IPS-NIHi11 (cell line): ENCODE measurements at places on chromosomes 3 and 15.

GRCh38 chr3:39751286-39751685 is 58.1 kb upstream of the MYRIP start:
- no peak for DNase-seq

- DNase-seq = peak; percentile 78
Measured at GRCh38 chr3:129611812-129612533, 5.5 kb upstream of the PLXND1 start.

DNA sequence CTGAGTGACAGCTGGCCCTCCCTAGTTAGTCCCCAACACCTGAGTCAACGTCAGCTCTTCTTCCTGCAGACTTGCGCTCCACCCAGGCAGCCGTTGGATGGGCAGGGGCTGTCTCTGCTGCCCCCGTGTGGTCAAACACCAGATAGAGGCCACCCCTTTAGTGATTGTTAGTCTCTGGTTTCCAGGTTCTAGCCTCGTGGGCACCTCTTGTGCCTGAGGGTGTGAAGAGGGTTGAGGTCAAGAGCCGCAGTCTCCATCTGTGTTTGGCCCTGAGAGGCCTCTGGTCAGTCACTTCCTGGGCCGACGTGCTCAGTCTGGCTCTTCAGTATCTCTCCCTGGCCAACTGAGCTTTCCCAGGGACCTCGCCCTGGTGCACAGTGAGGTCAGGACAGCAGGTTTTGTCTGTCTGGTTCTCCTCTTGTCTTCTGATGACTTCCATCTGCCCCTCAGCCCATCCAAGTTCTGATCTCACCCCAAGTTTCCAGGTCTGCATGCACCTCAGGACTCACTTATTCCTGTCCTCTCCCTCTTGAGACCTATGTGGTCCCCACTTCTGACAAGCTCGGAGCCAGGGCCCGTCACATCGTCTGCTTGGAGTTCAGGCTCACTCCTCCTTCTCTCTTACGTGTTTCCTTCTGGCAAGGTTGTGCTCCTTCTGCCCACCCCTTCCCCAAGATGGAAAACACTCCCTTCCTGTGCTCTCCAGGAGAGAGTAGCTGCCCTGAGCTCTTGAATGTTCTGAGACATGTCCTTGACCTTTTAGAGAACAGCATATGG is 20.9 kb downstream of the CD276 start:
- peak; percentile 85 for DNase-seq

DNA sequence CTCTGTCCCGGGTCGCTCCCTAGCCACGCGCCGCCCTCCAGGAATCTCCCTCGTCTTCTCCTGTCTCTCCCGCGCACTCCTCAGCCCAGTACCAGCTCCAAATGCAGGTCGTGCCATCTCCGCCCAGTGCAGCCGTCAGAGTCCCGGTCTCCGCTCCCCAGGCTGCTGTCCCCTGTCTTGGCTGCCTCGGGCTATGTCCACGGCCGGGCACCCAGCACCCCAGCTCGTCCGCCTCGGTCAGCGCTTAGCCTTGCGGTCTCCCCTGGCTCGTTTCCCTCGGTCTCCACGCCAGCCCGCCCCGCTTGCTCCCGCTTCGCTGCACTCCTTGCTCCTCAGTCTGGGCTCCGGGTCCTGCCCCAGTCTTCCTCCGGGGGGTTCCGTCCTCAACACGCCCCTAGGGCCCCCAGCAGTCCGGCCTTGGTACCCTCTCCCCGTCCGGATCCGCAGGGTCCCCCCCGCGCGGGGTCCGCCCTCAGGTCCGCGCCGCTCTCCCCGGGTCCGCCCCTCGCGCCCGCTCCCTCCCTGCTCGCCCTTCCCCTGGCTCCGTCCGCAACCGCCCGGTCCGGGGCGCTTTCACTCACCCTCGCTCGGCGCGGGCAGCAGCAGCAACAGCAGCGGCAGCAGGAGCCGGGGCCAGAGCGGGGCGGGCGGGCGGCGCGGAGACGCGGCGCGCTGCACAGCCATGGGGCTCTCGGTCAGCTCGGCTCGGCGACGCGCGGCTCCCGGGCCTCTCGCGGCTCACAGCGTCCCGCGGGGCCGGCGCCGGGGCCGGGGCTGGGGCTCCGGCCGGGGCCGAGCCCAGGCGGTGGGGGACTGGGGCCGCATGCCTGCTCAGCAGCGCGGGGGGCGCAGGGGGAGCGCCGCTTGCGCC is 462 bp downstream of the IGDCC3 start:
- DNase-seq = peak; percentile 90

- no peak for DNase-seq
Measured at GRCh38 chr3:156516284-156516683, 38.6 kb downstream of the SSR3 start.

GRCh38 chr3:72627271-72627670 is 221.0 kb downstream of the SHQ1 start:
- DNase-seq = no peak

DNA sequence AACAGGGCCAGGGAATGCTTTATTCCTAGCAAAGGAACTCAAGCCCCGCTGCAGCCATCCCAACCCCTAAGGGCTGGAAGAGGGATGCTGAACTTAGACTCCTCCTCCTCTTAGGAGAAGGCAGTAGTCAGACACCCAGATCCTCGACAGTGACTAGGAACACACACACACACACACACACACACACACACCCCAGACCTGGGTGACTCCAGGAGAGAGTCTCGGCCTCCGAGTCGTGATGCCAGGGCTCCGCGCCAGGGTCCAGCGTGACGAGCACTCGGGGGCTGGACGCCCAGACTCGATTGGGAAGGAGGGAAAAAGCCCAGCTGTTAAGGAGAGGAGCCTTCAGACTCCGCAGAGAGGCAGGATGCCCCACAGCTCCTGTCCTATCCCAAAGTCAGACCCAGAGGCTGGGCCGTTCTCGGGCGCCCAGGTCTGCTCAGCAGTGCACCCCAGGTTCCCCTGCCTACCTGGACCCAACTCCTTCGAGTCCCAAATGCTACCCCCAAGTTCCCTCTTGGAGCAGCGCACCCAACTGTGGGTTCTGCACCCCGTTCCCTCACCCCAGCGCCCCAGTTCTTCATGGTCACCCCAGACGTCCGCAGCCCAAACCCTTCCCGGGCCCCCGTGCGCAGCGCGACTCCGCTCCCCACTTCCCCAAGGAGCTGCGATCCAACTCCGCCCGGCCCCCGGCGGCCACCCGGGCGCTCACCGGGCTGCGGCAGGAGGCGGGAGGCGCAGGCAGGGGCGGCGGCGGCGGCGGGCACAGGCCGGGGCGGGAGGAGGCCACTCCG is 421 bp downstream of the BMF start:
- no peak for DNase-seq

DNA sequence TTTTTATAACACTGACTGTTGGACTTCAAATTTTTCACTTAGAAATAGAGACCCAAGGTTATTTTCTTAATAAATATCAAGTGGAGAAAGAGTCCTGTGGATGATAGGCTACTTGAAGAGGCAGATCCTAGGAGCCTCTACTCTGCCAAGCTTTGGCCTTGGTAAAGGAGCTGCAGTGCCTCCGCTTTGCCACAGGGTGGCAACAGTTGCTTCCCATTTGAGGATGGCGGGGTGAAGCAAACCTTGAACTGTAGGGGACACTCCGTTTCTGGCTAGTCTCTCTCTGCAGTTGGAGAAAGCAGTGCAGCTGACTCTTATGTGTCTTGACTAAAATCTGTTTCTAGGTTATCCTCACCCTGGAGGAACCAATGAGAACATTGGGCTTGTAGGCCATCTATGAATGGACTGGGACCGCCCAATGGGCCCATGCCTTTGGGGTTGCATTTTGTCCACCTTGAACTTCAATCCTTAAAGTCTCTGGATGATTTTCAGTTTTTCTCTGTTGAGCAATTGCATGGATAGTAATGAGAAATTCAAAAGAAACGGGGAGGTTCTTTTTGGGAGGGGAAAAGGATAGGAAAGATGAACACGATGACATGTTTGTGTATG is 9.8 kb downstream of the SCG5 start:
- peak; percentile 81 for DNase-seq

- DNase-seq = no peak
Measured at GRCh38 chr15:74428970-74429780, 4.6 kb downstream of the SEMA7A start.

DNA sequence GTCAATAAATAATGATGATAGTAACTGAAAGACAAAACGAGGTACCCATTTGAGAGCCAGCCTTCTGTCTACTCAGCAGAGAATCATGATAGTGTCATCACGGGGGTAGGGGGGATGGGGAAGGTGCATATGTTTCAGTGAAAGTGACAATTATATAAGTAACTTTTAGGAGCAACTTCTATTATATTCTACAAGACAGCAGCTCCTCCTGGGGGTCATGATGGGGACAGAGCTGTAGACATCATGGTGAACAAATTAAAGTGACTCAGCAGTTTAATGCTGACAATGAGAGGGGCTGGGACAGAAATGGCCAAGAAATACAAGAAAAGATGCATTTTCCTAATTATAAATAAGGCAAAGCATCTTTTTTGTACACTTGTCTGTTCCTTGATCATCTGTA is 11.8 kb downstream of the CAPN3 start:
- DNase-seq = no peak

GRCh38 chr3:39383881-39384664 is 903 bp downstream of the SLC25A38 start:
- peak; percentile 99 for DNase-seq

- DNase-seq = peak; percentile 63
Measured at GRCh38 chr3:114319453-114319852, 25.6 kb downstream of the TIGIT start.

- DNase-seq = no peak
Measured at GRCh38 chr15:97953748-97954147, 6.8 kb upstream of the ARRDC4 start.

- DNase-seq = peak; percentile 26
Measured at GRCh38 chr3:12138044-12138443, 20.7 kb downstream of the TIMP4 start.

GRCh38 chr3:88957711-88958439 is 149.5 kb upstream of the EPHA3 start:
- DNase-seq = no peak

- no peak for DNase-seq
Measured at GRCh38 chr15:93164409-93164808, 75.4 kb upstream of the RGMA start.

- no peak for DNase-seq
Measured at GRCh38 chr3:173502983-173503568, 105.5 kb downstream of the NLGN1 start.

DNA sequence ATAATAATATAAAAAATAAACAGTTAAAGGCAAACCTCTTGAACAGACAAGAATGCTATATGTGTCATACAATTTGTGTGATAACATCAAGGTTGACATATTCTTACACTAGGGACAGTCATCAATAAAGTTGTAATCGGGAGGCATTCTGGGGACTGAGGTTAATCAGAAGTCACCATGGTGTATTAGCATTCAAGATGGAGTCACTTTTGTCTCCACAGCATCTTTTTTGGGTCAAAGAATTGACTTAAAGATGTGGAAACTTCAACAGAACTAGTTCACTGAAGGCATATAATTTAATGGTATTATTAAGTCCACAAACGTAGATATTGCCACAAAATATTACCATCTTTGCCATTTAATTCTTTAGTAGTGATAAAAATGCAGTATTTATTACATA is 625.6 kb upstream of the NAALADL2 start:
- no peak for DNase-seq

DNA sequence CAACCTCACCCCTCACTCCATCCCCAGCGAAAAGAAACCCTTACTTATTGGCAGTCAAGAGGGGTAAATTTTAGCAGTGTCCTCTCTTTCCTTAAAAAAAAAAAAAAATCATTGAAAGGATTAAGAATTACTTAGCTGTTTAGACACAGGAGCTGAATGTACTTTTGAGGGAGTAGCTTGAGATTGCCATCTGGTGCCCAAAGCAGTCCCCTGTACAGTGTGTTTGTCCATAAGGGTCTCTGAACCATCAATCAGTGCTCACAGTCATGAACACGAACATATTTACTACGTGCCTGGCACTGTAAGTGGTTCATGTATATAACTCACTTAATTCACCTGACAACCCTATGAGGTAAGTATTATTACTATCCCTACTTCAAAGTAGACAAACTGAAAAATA is 463.5 kb downstream of the RAP2B start:
- DNase-seq = no peak

DNA sequence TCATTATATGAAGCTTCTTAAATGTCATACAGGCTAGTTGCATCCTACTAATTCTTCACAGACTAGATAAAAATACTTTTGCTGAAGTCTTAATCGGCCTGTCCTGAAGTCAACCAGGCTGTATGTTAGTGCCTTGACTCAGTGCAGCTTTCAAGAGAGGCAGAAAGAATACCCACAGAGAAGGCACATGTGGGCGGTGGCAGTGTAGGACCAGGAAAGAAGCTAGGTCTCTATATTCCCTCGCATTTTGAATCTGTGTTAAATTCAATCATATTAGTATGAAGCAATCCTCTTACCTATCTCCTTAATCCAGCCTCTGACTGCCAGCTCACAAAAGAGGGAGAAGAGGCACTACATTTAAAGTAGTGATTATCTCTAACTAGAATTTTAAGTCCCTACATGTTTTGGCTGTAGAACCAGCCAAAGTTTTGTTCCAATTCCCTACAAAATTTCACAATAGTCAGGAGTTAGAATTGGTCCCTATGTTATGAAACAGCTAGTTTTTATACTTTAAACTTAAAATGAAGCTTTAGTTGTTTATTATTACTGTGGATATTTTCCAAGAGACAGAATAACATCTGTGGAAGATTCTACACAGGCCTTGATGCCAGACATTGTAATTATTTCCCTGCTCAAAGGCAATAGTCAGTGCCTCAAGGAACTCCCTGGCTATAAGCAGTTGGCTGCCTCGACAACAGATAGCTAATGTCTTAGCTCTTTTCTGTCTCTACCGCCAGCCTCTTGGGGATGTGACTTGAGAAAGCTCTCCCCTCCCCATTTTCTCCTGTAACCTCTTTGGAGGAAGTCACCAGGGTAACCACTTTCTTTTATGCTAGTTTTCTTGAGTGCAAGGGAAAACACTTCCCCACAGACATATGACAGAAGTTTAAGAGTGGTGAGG is 31.9 kb downstream of the CRTC3 start:
- no peak for DNase-seq

- DNase-seq = no peak
Measured at GRCh38 chr15:100763835-100764750, 115.5 kb upstream of the ALDH1A3 start.

DNA sequence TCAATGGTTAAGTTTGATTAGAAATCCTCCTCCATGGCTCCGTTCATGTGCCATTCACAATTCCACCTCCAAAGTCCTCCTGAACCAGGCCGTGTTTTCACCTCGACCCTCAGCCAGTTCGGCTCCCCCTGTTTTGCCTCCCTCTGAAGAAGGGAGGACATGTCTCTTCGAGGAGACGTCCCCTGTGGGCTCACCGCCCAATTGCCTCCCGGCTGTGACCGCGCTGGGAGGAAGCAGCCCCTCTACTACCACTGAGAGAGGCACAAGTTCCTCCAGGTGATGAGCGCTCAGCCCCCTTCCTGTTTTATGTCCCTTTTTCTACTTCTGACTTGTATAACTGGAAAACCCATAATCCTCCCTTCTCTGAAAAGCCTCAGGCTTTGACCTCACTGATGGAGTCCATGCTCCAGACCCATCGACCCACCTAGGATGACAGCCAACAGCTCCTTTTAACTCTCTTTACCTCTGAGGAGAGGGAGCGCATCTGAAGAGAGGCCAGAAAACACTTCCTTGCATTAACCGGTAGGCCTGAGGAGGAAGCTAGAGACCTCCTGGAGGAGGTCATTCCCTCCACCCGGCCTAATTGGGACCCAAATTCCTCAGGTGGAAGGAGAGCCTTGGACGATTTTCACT is 4.7 kb downstream of the DET1 start:
- DNase-seq = no peak

GRCh38 chr3:159158801-159159200 is 356.9 kb downstream of the MFSD1 start:
- no peak for DNase-seq
